ENCODE measurements at places on chromosomes 2 and 18.

- no peak for DNase-seq
These were observed 33.6 kb downstream of the ZCCHC2 start for GRCh38 chr18:62556397-62556796.

DNA sequence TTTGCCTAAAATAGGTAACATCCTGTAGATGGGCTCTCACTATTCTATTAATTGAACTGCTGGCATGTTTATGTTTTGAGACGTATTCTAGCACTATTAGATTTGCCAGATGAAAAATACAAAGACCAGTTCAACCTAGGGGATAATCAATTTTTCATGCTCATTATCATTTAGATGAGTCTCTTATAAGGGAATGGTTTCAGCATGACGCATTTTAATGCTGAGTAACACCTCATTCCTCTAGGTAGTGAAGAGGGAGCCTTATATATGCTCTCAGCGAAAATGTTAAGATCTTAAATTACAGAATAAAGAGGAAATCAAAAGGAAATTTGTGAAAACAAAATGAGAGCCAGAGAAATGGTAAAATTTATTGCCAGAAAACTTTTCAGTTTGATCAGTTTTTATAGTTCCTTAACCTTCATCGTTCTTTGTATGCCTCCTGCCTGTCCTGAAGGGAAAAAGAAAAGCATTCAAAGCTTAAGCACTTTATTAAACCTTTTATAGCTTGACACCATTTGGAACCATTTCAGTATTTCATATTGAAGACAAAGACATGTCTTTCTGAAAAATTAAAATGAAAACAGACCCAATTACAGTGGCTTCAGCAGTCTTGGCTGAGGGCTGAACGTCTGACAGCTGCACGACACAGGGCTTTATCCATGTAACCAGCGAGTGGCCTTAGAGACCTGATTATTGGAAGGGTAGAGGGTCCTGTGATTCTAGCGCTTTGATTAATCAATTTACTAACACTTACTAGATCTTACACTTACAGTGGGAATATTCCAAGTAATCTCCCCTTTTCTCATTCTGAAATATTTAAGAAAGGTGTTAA lies 112.8 kb downstream of the ADCYAP1 start:
- no peak for DNase-seq

GRCh38 chr18:11074889-11075288 lies 74.5 kb downstream of the PIEZO2 start:
- no peak for DNase-seq

GRCh38 chr2:70779911-70780545 lies 10.4 kb downstream of the FIGLA start:
- no peak for DNase-seq

DNA sequence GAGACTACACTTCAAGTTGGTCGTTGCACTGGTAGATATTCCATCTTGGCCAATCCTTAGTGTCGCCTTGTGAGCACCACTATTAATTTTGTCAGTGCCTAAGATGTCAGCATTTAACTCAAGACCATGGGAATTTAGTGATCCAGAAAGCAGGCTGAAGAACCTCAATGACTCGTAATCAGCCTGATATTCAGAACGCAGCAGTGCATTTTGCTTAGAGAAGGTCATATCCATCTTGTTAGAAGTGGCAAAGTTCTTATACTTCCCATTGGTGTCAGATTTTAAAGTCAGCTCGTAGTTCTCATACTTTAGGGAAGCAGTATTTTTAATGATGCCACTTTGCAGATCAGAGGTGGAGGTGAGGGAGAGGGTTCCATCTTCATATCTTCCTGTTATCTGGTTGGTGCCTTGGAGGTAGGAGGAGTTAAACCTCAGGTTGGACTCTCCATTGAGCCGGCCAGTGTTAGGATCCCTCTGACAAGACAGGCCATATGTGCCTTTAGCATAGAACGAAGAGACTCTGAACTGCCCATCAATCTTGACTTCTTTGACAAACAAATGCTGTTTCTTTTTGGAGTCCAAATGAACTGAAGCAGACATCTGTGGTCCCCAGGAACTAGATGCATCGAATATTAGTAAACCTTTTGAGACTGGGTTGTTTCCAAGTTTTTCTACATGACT lies 31.9 kb downstream of the APOB start:
- DNase-seq: no peak

GRCh38 chr2:72993933-72994280 lies 76.6 kb downstream of the EMX1 start:
- DNase-seq: no peak

GRCh38 chr2:160720098-160720497 lies 226.5 kb upstream of the RBMS1 start:
- no peak for DNase-seq

DNA sequence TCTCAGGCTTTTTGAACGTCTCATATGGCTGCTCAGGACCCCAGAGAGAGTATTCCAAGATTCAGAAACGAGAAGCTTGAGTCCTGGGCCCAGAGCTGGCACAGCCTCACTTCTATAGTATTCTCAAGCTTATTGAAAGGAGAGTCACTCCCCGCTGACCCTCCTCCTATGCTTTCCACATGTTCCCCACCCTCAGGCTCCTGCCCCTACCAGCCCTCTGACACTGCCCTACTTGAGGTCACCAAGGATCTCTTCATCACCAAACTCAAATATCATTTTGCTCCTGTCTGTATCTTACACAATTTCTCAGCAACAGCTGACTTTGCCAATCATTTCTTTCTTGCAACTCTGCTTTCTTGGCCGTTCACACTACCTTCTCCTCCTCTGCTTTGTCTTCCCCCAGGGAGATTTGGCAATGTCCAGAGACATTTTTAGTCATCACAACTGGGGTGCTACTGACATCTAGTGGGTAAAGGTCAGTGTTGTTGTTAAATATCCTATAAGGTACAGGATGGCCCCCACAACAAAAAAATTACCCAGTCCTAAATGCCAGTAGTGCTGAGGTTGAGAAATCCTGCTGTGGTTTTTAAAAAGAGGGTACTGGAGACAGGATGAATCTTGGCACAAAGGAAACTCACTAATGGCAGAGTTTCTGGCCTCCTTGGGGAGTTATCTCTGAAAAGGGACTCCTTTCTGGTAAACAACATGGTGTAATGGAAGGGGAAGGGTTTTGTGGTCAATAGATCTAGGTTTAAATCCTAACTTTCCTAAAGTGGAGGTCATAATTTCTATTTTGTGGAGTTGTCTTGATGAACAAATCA lies 26.9 kb upstream of the INSIG2 start:
- no peak for DNase-seq

DNA sequence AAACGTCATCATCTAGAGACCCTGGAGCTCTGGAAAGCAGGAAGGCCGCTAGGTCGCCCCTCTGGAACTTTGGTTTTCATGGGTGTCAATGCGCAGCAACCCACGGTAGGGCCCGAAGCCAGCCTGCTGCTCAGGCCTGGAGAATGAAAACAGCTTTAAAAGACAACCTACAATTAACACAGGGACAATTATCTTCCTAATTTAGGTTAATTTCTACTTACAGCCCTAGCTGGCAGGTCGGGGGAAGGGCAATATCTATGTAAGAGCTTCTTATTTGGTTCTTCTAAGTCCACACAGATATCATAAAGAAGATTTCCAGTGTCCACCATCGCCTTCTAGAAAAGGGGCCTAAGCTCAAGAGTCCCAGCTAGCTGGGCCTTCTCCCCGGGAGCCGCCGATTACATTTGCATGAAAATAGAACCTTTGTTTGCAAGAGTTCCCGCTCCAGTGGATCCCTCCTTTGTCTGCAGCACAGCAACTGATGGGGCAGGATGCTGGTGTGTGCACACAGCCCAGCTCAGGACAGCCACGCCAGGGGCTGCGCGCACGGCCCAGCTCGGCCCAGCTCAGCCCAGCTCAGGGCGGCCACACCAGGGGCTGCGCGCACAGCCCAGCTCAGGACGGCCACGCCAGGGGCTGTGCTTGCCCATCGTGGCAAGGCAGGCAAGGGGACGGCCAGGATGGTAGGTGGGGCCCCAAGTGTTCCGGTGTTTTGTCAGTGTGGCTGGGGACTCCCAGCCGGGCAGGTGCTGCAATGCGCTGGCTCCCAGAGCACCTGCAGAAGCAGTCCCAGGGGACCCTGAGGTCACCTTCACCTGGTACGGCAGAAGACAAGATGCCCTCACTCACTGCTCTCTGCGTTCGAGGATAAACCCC lies 109.1 kb downstream of the HDAC4 start:
- DNase-seq: no peak

- no peak for DNase-seq
These were observed 54.2 kb downstream of the DIPK1C start for GRCh38 chr18:74402806-74403433.

GRCh38 chr2:47232738-47233415 lies 77.8 kb upstream of the STPG4 start:
- no peak for DNase-seq
